ENCODE measurements at places on chromosomes 4 and X.

- no peak for DNase-seq
These were observed 2.6 kb upstream of the ZNF674 start for GRCh38 chrX:46547857-46548256.

GRCh38 chrX:100721328-100721727 is 10.6 kb downstream of the SYTL4 start:
- no peak for DNase-seq

GRCh38 chr4:107616838-107617389 is 103.1 kb downstream of the PAPSS1 start:
- no peak for DNase-seq

GRCh38 chr4:83603129-83603528 is 67.2 kb downstream of the GPAT3 start:
- no peak for DNase-seq

DNA sequence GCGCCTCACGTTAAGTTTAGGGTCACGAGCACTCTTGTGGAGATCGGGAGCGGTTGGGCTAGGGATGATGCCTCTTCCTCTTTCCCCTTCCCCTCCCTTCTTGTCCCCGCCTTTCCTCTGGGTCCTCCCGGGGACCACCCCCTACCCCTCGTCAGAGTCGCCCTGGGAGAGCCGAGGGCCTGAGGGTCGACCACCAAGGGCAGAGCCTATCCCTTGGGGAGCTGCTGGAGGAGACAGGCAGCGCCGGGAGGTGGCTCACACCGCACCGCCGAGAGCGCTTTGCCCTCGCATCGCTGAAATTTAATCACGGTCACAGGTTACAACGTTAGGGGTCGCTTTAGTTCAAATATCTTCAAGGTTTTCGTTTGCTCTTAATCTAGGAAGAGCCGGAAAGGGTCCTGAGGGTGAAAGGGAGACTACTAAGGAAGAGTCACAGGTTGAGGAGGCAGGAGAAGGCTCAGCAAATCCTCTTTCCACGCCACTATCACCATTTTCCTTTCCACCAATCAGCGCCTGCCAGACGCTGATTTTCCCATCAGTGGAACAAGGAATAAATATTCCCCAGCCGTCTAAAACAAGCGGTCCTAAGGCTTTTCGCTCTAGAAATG is 528 bp upstream of the SNCA start:
- DNase-seq: peak; percentile 40
